ENCODE measurements at places on chromosomes 13 and 19.

GRCh38 chr13:38348861-38349389 lies 726 bp upstream of the UFM1 start:
- DNase-seq = peak; percentile 40

GRCh38 chr13:27177852-27178251 lies 6.2 kb upstream of the USP12 start:
- no peak for DNase-seq

DNA sequence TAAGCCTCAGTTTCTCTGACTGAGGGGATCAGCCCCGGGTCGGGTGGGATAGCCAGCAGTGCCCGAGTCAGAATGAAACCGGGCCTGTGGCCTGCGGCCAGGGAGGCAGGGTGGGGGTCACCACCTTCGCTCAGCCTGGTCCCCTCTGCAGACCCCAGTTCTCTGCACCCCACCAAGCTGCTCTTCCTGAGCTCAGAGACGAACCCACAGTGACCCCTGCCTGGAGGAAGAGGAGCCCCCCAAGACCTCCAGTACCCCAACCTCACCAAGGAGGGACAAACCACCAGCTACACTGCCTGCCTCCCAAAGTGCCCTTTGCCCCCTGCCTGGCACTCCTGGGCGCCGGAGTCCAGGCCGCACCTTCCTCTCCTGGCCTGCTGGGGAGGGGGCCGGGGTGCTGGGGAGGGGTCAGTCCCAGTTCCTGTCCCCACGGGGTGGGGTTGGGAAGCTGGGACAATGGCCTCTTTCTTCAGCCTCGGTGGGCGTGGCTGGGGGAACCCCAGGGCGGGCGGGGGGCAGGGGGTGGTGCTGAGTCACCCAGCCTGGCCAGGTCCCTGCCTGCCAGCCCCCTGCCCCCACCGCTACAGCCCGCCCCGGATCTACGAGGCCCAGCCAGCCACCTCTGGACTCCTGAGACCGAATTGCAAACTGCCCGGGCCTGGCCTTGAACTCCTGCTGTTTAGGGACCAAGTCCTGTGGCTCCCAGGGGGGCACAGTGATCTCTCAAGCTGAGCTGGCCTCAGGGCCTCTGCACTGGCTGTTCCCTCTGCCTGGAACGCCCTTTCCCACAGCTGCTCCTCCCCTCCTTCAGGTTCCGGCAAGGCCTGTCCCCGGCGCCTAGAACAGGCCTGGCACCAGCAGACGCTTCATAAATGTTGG lies 14.3 kb downstream of the ZBTB7A start:
- DNase-seq = no peak

GRCh38 chr19:17511724-17512573 lies 500 bp downstream of the PGLS start:
- peak; percentile 89 for DNase-seq

- DNase-seq = peak; percentile 18
Measured at GRCh38 chr19:35718345-35719041, 690 bp downstream of the KMT2B start.

DNA sequence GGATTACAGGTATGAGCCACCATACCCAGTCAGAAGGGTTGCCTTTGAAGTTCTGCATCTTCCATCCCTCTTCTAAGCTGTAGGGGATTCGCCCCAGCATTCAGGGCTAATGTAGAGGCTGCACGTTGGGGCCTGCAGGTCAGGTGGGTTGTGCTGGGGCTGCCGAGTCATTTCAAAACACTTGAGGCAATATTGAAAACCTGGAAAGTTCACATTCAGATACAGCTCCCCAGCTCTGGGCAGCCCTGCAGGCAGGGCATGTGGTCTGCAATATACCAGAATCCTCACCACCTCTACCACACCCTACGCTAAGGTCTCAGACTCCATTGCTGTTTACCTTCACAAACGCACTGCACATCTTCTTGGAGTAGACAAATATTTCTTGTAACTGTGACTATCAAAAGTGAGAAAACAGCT lies 24.6 kb downstream of the CCNE1 start:
- no peak for DNase-seq

DNA sequence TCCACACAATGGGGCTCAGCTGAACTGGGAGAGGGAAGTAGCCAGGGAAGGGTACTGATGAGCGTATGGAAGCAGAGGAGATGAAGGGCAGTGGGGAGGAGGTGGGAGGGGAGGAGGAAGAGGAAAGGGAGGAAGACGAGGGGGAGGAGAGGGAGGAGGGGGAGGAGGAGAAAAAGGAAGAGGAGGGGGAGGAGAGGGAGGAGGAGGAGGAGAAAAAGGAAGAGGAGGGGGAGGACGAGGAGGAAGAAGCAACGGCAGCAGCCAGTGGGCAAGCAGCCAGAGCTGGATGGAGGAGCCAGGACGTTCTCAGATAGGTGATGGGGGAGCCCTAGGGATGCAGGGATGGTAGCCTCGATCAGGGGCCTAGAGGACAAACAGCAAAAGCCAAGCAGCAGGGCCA lies 5.6 kb downstream of the CERS4 start:
- no peak for DNase-seq

- no peak for DNase-seq
Measured at GRCh38 chr19:38941979-38942378, 11.2 kb downstream of the MRPS12 start.

- DNase-seq = no peak
Measured at GRCh38 chr19:6034512-6034911, 56.6 kb upstream of the RANBP3 start.

GRCh38 chr19:6718741-6719539 lies 1.5 kb downstream of the C3 start:
- no peak for DNase-seq

DNA sequence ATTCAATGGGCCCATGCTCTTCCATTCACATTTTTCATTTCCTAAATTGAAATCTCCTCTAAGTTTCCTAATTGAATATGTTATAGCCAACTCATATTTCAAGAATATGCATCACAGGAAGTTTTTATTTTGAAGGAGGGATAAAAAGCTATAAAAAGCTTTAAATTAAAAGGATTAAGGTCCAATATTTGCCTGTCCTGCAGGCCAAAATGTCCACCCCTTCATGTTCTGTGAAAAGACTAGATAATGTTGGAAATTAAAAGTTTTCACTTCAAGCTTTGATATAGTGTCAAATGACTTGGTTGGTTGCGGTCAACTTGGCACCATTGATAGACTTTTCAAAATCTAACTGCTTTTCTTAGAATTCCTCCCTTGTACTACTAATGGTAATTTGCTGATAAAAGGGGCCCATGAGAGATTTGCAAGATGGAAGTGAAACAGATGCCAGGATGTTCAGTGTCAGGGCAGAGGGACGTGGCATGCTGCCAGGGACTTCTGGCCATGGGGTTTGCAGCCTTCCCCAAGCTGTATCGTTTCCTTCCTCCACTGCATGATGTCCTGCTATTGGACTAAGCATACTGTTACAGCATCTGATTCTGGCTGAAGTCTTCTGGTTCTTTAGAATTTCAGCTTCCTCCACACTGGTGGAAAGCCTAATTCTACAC lies 547.3 kb upstream of the MIR17HG start:
- peak; percentile 22 for DNase-seq

DNA sequence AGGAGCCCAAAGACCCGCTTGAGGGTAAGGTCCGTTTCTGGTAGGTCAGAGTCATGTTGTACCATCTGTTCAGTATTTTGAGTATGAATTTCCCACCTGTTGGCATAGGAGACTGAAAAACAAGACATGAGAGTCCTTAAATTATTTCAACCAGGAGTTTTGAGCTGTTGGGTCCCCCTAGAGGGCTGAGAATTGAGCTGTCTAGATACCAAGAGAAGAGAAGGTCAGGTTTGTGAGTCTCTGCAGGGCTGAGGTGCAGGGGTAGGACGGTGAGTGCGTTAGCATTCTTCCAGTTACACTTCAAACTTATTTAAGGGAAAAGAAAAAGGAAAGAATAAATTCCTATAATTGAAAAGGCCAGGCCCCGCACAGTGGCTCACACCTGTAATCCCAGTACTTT lies 5.0 kb downstream of the CBLC start:
- DNase-seq = no peak

- DNase-seq = no peak
Measured at GRCh38 chr19:29324717-29325116, 111.8 kb upstream of the UQCRFS1 start.

GRCh38 chr19:31597616-31598015 lies 248.4 kb upstream of the TSHZ3 start:
- no peak for DNase-seq

DNA sequence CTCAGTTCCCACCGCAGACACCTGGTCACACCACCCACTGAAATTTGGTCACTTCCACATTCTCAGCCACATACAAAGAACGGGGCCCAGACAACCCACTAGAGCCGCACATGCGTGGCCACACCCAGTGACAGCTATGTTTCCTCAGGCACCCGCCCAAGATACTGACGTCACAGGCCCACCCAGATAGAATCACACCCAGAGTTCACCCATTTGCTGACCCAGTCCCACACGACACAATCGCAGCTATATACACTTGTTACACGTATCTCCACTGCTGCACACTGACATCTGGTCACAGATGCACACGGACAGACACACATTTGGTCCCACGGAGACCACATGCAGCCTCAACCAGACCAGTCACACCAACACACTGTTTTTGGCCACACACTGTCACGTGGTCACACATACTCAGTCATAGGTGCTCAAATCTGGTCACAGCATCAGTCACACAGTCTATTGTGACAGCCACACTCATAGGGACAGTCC lies 2.9 kb downstream of the NUMBL start:
- DNase-seq = peak; percentile 47

- DNase-seq = no peak
Measured at GRCh38 chr13:78881054-78881453, 222.1 kb upstream of the OBI1 start.

GRCh38 chr13:61927648-61928047 lies 512.0 kb upstream of the PCDH20 start:
- no peak for DNase-seq

GRCh38 chr19:45630463-45630862 lies 8.7 kb downstream of the EML2 start:
- peak; percentile 83 for DNase-seq

- no peak for DNase-seq
Measured at GRCh38 chr19:44598880-44599279, 14.5 kb upstream of the IGSF23 start.

DNA sequence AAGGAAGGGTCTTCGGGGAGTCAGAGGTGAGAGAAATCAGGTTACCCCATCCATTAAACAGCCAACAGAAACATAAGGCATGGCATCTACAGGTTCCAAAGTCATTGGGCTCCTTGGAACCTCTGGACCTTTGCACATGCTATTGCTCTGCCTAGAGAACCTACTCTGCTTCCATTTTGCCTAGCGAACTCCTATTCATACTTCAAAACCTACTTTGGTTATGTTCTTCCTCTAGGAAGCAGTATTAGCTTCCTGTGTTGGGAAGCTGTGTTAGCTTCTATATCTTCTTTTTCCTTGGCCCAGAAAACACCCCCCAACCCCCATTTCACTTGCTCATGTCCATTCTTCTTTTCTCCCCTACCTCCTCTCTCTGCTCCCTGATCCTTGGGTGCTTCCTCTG lies 39.6 kb downstream of the F2RL3 start:
- DNase-seq = no peak

DNA sequence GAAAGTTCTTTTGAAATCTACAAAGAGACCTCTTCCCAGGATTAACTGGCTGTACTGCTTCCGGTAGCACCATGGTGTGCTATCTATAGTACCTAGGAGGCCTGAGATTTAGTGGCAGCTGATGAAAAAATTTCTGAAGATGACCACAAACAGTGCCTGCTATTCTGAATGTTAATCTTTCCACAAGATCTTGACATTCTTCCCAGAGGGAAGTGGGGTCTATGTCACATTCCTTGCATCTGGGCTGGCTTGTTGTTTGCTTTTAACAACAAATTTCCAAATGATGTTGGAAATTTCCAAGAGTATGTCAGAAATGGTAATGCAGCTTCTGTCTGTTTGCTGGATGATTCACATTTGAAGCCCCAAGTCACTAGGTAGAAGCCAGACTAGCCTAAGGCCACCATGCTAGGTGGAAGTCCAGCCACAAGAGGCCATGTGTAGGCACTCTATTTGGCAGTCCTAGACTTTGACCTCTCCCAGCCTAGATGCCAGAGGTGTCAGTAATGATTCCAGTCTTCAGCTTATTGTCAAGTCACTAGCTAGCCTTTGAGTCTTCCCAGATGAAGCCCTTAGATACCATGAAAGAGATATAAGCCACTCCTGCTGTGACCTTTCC lies 22.1 kb downstream of the SPART start:
- peak; percentile 24 for DNase-seq

- peak; percentile 83 for DNase-seq
Measured at GRCh38 chr19:13849991-13850909, 26.7 kb upstream of the NANOS3 start.

DNA sequence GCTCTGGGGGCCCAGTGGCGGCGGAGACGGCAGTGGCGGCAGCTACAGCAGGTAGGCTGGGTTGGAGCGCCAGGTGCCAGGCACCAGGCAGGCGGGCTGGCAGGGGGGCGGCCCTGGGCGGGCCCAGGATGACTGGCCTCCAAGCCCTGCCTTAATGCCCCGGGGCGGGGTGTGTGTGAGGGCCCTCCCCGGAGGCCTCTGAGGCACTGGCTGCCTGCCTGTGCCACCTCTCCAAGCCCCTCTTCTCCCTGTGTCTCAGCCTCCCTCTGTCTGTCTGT lies at the start of gene KLK11:
TSS of gene KLK11 (minus strand) at position 63 of the 278 bp plus-strand sequence. CDS start 985 bp downstream, outside the sequence.
- no peak for DNase-seq

GRCh38 chr19:42282819-42283187 lies 13.8 kb downstream of the CIC start:
- no peak for DNase-seq

Data from choroid plexus epithelial cell (primary cell).